ENCODE measurements at places on chromosomes 1 and 21.

DNA sequence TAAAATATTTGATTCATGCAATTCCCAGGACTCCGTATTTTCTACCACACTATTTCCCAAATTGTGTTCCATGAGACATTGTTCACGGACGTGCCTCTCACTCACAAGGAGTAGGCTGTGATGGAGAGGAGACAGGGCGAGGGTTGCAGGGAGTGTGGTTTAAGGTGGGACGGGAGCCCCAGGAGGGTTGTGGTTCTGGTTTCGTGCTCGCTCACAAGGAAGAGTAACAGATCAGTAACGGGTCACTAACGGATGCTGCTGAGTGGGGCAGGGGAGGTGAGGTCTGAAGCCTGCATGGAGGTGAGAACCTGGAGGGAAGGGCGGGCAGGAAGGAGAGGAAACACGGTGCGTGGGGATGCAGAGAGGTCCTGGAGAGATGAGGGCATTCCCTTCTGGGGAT, 28.8 kb downstream of the TFF3 start:
- no peak for DNase-seq

- DNase-seq = no peak
Observed at GRCh38 chr1:22343456-22344328, 108.0 kb upstream of the ZBTB40 start.

- peak; percentile 52 for DNase-seq
Observed at GRCh38 chr1:28926629-28927265, 12.4 kb downstream of the EPB41 start.

- no peak for DNase-seq
Observed at GRCh38 chr1:71014178-71014579, 33.4 kb downstream of the PTGER3 start.

GRCh38 chr1:17258116-17258757, 9.3 kb downstream of the PADI3 start:
- DNase-seq = no peak

- no peak for DNase-seq
Observed at GRCh38 chr1:236727521-236727920, 41.2 kb downstream of the ACTN2 start.
